ENCODE measurements at places on chromosomes 11 and 22.

DNA sequence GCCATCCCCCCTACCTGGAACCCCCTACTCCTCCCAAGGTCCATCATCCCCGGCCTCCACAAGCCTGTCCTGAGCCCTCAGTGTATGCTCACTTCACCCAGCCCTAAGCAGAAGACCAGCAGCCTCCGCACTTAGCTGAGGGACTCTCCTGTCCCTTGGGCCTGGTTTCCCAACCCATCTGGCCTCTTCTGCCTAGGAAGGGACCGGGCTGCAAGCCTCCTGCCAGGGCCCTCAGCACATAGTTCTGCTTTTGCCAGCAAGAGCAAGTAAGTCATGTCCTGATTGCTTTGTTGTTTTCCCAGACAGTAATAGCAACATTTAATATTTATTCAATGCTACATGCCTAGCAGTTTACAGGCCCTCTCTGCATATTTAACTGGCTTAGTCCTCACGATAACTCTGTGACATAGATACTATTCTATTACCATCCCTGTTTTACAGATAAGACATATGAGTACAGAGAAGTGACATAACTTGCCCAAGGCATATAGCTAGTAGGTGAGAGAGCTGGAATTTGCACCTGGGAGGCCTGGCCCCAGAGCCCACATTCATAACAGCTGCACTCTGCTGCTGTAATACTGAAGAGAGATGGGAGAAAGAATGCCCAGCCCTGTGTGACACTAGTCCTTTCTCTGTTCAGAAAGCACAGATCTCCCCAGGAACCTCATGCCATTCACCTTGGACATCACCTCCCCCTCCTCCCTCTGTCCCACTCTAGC, 139.2 kb downstream of the PARVA start:
- DNase-seq, result no peak

- no peak for DNase-seq
These were observed 189.6 kb downstream of the ST3GAL4 start for GRCh38 chr11:126545057-126545555.

- DNase-seq, result no peak
These were observed 13.6 kb downstream of the DGCR8 start for GRCh38 chr22:20093418-20094196.

DNA sequence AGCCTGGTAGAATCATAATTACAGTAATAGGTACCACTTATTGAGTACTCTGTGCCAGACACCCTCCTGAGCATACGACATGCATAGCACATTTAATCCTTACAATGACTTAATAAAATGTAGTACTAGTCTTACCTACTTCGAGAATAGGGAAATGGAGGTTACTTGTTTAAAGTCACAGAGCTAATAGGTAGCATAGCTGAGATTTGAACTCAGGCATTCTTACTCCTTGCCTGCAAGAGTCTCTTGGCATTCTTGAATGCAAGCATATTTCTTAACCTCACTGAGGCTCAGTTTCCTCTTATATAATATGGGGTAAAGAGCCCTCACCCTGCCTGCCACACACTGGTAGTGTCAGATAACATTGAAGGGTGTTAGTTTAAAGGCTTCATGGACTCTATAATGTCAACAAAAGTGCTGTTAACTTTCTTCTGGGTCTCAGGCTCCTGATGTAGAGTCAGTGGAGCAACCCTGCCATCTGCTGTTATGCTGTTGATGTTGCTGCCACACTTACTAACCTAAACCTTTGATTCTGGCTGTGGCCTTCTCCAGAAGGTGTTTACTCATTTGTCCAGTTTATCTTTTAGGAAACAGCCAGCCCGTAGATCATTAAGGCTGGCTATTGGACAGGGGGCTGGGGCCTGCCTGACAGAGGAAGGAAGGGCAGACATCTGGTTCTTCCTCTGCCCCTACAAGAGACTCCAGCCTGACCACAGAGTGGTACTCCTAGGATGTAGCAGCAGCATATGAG, 18.9 kb downstream of the LIMK2 start:
- peak; percentile 36 for DNase-seq

DNA sequence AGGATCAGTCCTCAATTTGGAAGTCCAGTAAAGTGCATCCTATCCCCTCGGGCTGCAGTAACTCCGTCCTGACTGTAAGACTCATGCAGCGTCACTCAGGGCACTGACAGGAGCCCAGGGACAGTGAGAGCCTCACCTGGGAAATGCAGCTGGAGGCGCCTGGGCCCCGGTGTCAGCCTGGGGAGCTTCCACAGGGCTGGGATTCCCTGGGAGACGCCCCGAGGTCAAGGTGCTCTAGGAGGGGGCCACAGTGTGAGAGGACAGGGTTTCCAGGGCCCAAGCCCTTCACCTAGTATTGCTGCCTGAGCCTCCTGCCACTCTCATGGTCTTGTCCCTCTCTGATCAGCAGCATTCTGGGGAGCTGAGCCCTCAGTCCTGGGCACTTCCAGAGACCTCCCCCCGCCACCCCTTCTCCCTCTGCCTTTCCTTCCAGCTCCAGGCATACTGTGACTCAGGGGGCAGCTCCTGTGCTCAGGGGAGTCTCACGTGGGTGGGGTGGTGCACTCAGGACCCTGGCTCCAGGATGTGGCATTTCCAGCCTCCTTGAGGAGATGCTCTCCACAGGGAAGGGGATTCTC, 99.1 kb upstream of the IGLL5 start:
- DNase-seq, result no peak

- DNase-seq, result peak; percentile 92
These were observed 78.3 kb upstream of the AKIP1 start for GRCh38 chr11:8832571-8833260.

DNA sequence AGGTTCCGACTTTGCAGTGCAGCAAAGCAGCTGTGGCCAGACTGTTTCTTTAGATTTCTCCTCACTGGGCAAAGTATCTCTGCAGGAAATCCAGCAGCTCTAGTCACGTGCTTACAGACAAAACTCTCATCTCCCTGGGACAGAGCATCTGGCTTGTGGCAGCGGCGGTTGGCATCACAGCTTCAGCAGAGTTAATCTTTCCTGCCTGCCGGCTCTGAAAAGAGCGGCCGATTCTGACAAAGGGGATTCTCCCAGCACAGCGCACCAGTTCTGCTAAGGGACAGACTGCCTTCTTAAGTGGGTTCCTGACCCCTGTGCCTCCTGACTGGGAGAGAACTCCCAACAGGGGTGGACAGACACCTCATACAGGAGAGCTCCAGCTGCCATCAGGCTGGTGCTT, 1357.3 kb upstream of the TENM4 start:
- no peak for DNase-seq

GRCh38 chr11:12053606-12054361, 45.4 kb upstream of the DKK3 start:
- no peak for DNase-seq

- DNase-seq, result no peak
These were observed 42.2 kb downstream of the WNT7B start for GRCh38 chr22:45934659-45935341.

- DNase-seq, result no peak
These were observed 15.4 kb downstream of the MORC2 start for GRCh38 chr22:30953206-30953605.

GRCh38 chr11:118151431-118151830, 1.2 kb downstream of the SCN4B start:
- no peak for DNase-seq

GRCh38 chr22:39732625-39733024, 160.9 kb downstream of the ENTHD1 start:
- no peak for DNase-seq

GRCh38 chr11:4375431-4376140, 7.4 kb upstream of the OR52B4 start:
- no peak for DNase-seq

DNA sequence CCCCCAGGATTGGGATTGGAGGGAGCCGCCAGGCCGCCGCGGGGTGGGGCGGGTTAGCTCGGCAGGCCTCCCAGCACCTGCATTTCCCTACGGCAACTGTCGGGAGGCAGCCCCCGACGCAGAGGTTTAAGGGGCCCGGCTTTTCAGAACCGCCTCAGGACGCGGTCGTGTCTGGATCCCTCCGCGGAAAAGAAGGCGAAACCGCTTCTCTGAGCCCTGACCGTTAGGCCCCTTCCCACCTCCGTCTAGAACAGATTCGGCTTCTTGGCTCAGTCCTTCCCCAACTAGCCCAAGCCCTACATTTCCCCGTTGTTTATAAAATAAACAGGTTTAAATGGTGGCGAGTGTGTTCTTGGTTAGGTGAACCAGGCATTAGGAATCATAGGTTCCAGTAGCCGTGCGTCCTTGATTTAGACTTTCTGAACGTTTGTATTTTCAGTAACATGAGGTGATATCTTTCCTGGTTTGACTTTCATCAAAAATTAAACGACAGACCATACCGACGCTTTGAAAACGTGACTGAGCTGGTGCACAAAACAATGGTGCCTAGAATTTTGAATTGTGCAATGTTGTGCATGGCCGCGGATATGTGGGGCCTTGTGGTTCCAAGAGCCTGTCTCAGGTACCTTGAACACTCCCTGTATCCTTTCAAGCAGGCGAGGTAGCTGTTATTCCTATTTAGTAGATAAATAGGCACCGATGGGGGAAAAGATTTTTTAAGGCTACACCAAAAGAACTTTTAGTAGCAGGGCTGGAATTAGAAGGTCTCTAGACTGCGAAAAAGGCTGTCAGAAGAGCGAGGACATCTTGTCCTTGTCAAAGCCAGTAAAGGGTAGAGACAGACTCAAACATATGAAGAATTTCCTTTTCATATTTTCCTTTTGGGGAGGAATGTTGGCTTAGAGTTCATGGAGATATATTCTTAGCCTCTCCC, 1.2 kb upstream of the HSPA8 start:
- DNase-seq, result peak; percentile 21

- no peak for DNase-seq
These were observed 81.8 kb downstream of the KCNC1 start for GRCh38 chr11:17816232-17816931.

- no peak for DNase-seq
These were observed 922 bp upstream of the CSNK1E start for GRCh38 chr22:38317995-38318715.

DNA sequence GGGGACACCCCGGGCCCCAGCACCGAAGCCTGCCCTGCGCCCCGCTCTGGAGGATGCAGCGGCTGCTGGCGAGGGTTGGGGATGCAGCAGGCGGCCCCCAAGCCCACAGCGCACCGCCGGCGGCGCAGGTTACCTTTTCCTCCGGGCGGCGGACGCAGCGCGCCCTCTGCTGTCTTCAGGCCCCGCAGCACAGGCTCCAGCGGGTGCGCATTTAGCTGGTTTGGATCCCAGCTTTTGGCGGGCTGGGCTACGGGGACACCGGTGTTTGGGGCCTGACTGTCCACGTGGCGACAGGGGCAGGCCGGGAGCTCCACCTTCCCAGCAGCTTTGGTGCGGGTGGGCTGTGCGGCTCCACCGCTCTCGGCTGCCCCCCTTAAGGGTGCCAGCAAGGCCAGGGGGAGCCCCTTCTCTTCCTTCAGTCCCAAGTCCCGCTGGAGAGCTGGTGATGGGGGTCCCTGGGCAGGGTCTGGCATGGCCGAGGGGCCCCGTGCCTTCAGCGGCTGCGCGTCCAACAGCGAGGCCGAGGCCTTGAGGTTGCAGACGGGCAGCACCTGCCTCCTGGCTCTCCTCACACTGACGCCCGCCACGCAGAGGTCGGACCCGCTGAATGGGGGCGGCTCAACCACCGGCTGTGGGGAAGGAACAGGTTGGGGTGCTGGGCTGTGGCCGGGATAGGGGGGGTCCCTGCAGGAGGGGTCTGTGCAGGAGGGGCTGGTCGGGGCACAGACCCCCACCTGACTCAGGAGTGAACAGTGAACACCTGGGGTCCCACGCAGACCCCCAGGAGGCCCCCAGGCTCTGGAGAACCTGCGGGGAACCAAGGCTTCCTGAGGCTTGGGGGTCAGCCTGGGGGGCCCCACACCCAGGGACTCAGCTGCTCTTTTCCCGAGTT, 18.0 kb upstream of the IL17REL start:
- DNase-seq, result peak; percentile 71

DNA sequence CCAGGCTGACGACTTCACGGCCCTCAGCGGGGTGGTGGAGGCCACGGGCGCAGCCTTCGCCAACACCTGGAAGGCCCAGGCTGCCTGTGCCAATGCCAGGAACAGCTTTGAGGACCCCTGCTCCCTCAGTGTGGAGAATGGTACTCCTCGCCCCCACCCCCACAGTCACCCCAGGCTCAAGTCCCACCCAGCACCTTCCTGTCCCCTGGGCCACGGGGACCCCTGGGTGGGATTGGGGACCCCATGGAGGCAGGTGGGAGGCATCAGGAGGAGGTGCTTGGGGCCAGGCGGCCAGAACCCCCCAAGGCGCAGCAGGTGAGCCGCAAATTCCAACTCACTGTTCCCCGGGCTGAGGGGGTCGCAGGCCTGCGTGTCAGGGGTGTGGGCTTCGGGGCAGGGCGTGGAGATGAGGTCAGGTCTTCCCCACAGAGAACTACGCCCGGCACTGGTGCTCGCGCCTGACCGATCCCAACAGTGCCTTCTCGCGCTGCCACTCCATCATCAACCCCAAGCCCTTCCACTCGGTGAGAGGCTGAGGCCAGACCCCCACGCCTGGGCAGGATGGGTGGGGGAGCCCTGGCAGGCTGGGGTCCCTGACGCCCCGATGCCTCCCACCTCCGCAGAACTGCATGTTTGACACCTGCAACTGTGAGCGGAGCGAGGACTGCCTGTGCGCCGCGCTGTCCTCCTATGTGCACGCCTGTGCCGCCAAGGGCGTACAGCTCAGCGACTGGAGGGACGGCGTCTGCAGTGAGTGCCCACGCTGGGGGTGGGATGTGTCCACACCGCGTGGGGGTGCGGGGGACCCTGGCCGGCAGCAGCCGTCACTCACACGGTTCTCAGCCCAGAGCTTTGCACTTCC, 9.4 kb downstream of the MUC5B start:
- DNase-seq, result no peak

GRCh38 chr11:61682093-61682732, 2.0 kb downstream of the DAGLA start:
- no peak for DNase-seq

- DNase-seq, result peak; percentile 85
These were observed 37.3 kb upstream of the RBFOX2 start for GRCh38 chr22:36065775-36066544.

DNA sequence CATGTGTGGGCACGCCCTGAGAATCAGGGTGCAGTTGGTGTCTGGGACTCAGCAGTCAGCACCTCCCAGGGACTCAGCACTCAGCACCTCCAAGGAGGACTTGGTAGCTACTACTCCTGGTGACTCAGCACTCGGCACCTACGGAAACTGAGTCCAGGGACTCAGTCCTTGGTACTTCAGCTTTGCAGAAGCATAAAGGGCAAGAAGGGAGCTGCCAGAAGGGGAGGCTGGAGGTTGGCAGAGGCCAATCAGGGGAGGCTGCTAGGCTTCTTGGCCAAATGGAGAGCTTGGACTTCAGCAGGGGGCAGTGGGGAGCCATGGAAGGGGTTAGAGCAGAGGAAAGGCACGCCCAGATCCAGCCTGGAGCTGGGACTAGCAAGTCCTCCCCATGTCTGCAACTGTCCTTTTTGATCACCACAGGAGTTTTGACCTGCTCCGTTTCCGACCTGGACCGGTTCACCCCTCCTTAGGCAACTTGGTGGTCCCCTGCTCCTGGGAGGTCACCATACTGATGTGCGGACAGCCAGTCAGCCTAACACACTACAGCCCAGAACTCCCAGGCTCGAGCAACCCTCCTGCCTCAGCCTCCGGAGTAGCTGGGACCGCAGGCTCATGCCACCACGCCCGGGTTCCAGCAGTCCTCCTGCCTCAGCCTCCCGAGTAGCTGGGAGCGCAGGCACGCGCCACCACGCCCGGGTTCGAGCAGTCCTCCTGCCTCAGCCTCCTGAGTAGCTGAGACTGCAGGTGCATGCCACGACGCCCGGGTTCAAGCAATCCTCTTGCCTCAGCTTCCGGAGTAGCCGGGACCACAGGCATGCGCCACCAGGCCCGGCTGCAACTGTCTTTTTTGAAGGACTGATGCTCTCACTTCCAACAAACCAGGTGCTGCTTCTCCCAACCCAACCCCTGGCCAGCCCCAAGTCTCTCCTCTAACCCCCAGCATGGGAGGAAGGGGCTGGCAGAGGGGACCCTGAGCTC, 1.5 kb downstream of the ANO9 start:
- DNase-seq, result no peak

GRCh38 chr22:27512283-27512761, 289.2 kb downstream of the MN1 start:
- DNase-seq, result no peak

Measured in NCI-H1694 (cell line).